Motor neuron (in vitro differentiated cells): ENCODE measurements at places on chromosomes 13 and 19.

- ATAC-seq: peak; percentile 57
Observed at GRCh38 chr19:3785938-3786824, at the start of gene MATK. MATK (minus strand) TSS chr19:3786381; CDS start chr19:3785135, 1,246 bp downstream.

GRCh38 chr13:103466761-103467160 is 400.5 kb upstream of the SLC10A2 start:
- no peak for ATAC-seq

DNA sequence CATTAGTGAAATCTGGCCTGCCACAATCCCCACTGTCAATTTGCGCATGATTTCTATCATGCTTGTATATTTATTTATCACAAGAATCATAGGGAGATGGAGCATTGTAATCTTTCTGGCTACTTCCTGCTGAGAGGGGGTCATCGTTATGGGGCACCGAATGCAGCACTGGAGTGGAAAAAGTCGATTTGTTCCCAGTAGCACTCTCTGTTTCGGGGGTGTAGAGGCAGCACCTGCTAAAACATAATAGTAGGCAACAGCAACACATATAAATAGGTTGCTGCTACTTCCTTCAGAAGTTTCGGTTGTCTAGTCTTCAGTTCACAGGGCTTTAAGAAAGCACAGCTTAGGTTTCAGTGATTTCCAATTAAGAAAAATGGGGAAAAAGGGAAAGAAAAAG is 23.4 kb upstream of the CEACAM21 start:
- ATAC-seq: no peak

DNA sequence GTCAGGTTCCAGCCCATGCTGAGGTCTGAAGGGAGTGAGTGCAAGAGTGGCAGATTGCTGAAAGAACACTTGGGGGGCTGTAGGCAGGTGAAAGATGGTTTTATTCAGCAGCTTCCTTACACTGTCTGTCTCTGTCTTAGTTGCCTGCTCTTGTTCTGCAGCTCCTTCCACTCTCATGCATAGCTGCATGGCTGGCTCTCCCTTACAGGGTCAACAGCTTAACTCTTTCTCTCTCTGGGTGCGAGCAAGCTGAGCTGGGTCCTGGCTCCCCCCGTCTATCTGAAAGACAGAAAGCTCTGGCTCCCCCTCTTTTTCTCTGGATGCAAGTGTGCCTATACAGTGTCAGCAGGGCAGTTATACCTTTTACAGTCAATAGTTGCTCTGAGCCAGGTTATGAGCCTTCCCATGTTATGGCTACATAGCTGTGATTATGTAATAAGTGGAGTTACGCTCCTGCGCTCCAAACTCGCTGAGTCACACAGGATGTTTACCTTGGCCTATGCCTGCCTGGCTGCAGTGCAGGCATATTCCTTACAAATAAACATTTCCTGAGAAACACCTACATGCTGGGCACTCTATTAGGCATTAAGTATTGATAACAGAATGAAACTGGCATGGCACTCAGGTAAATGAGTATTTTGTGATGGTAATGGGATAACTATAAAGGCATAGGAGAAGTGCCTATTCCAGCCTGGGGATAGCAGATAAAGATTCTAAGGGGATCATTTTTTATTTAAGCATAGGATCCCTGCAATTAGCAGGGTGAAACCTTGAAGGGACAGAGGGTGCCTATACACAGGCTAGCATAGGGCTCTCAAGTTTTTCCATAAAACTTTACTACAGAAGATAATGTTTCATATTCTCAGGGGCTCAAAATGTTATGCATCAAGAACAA is 826.9 kb upstream of the PCDH9 start:
- no peak for ATAC-seq

DNA sequence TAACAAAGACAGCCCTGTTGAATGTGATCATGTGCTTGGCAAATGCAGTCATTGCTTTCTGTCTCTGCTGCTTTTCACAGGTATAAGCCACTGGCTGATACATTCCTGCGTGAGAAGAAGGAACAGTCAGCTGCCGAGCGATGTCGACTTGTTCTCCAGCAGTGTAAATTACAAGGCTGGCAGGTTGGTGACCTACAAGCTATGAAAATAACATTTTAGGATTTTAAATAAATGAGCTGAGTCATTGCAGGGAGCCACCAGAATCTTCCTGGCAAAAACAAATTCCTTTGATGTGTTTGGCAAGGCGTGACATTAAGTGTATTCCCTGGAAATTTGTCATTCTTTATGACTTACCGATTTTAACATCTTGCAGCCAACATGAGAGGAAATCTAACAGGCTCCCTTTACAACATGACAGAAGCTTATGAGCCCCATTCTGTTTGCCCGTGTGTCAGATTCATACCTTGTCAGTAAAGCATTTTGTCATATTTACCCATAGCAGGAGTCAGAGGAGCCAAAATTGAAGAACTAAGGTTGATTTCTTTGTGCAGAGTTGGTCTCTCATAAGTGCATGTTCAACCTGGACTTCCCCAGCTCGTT is 471.4 kb downstream of the MYO16 start:
- ATAC-seq: peak; percentile 54

DNA sequence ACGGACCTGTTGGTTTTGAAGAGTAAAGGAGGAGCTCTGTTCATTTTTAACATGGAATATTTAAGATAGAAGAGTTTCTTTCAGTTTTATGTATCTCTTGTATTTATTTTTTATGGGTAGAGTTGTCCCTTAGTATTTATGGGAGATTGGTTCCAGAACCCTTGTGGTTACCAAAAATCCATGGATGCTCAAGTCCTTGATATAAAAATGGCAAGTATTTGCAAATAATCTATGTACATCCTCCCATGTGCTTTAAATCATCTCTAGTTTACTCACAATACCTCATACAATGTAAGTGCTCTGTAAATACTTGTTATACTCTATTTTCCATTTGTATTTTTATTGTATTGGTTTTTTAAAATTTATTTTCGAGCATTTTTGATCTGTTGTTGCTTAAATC is 63.1 kb downstream of the TM9SF2 start:
- ATAC-seq: no peak

DNA sequence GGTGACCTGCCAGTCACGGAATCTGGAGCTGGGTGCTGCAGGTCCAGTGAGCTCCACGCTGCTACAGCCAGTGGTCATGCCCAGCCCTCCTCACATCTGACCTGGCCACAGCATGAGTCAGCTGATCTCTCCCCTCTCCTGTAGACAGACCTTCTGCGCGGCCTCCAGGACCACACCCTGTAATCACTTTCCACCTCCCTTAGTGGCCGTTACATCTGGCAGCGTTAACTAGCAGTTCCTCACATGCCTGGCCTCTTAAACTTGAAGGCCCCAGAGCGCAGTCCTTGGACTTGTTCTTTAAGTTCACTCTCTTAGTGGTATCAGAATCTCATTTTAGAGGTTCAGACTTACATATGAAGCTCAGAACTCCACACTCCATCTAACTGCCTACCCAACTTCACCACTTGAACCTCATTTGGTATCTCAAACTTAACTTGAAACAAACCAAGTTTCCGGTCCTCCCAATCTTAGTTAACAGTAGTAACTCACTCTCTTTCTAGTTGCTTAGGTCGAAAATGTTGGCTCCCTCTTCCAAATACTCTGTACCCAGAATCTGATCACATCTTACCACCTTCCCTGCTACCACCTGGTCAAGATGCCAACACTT is 22.7 kb downstream of the MIPEP start:
- ATAC-seq: peak; percentile 48

DNA sequence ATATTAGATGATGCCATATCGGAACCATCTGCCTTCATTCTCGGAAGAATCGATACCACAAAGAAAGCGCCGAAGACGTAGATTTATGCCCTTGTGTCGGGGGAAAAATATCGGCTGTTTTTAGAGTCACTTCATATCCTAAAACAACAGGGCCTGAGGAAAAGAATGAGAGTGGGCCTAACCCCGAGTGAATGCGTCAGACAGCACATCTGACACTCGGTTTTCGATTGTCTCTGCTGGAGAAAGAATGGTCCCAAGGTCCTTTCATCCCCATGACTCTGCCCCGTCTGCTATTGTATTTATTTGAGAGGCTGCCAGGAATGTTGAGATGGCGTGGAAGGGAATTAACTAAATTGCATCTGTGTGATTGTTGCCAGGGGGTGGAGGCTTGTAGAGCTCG is 46.1 kb downstream of the CHST8 start:
- ATAC-seq: peak; percentile 93
